EH (cell line): ENCODE measurements at places on chromosomes 7 and 10.
A peak's percentile ranks its signal among the peaks of the same experiment; 100 is the strongest.

DNA sequence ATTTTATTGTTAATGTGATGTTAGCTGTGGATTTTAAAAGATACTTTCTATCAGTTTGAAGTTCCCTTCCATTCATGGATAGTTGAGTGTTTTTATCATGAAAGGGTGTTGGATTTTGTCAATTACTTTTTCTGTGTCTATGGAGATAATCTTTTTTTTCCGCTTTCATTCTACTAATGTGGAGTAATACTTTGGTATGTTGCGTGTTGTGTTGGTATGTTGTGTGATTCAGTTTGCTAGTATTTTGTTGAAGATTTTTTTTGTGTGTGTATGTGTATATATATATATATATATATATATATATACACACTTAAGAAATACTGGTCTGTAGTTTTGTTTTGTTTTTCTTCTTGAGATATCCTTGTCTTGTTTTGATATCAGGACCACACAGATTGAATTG, 100.3 kb downstream of the CCSER2 start:
- DNase-seq: peak; percentile 22

DNA sequence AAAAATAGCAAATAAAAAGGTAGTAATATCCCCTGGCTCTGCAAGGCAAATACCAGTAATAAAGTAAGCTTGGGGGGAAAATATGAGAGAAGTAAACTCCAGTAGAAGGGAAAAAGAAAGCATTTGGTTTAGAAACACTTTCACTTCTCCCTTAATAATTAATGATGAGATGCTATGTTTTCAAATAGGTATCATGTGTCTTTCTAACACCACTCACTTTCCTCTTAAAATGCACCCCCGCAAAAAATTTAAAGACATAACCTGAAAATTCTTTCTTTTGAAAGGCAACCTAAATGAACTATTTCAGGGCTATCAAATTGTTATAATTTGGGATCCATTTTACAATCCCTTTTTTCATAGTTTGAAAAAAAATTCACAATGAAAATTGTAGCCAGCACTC, 240.3 kb downstream of the SNX10 start:
- no peak for DNase-seq

GRCh38 chr10:70084189-70084588, 31.5 kb downstream of the MACROH2A2 start:
- DNase-seq: no peak

GRCh38 chr10:95250856-95251255, 39.9 kb downstream of the PDLIM1 start:
- DNase-seq: no peak

DNA sequence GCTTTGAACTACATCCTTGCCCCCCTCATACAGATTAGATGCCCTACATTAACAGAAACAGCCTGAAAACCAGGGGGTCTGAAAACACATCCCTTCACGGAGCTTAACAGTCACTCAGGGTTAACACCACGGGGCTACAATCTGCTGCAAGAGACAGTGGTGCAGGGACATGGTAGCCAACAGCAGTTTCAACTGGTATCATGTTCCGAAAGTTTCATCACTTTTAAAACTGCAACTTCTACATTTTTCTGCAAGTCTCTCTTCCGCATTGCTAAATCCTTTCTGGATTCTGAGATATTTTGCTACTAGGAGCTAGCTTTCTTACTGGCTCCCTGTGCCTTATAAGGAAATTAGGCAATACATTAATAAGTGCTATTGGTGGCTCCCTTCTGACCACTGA, 92.6 kb downstream of the JAZF1 start:
- no peak for DNase-seq

- no peak for DNase-seq
These were observed 234.6 kb upstream of the MKI67 start for GRCh38 chr10:128360783-128361182.

DNA sequence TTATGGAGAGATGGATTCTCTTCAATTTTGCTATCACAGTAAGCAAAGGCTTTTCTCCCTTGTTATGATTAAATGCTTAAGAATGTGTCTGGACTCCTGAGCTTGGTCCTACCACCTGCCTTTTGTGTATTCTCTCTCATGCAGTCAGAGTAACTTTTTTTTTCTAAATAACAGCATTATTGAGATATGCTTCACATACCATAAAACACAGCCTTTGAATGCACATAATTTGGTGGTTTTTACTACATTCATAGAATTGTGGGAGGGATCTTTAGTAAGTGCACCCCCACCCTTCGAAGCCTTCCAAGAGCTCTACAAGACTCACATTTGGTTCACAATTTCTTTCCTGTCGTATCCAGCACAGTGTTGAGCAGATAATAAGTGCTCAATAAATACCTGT, 175.5 kb downstream of the ADAM12 start:
- no peak for DNase-seq

DNA sequence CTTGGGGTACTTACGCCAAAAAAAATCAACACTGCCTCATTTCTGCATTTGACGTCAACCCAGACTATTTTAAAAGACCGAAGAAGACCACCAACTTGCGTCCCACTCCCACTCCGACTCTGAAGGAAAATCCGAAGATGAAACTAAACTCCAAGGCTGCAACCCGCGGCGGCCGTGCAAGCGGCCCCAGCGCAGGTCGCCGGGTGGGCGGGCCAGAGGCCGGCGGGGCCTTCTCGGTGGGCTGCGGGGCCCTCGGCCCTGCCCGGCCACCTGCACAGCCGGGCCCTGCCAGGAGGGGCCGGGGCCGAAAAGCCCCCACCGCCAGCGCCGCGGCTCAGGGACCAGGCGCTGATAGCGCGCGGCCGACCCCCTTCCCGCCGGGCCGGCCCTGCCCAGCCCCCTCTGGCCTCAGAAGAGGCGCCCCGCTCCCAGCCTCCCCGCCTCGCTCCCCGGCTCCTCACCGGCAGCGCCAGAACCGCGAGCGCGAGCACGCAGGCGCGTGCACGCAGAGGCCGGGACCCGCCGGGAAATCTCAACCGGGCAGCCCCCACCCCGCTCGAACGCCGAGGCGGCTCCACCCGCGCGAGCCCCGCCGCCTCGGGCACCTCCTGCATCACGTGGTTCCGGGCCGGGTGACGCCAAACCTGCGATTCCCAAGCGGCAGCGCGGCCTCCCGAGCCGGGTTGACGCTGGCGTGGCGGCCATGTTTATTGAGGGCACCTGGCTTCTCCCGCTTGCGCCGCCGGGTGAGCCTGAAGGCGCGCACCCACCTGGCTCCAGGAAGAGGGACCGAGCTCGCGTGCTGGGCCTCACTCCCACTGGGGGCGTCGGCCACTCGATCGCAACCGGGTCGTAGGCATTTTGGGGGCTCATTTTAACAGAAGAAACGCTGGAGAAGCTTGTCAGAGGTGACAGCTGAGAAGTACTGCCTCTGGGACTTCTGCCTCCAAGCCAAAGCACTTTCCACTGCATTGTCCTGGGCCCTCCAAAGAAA, at the start of gene C7orf25:
TSS of gene C7orf25 (minus strand) at position 617 of the 994 bp plus-strand sequence. CDS start 1,170 bp downstream, outside the sequence.
- DNase-seq: peak; percentile 90

DNA sequence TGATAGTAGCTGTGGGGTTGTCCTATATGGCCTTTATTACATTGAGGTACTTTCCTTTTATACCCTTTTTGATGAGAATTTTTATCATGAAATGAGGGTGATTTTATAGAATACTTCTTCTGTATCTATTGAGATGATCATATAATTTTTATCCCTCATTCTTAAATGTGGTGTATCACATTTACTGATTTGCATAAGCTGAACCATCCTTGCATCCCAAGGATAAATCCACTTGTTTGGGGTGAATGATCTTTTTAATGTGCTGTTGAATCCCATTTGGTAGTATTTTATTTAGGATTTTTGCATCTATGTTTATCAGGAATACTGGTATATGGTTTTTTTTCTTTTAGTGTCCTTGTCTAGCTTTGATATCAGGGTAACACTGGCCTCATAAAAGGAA, 84.5 kb upstream of the IL6 start:
- no peak for DNase-seq

GRCh38 chr7:24877790-24878311, 102.1 kb downstream of the OSBPL3 start:
- no peak for DNase-seq

DNA sequence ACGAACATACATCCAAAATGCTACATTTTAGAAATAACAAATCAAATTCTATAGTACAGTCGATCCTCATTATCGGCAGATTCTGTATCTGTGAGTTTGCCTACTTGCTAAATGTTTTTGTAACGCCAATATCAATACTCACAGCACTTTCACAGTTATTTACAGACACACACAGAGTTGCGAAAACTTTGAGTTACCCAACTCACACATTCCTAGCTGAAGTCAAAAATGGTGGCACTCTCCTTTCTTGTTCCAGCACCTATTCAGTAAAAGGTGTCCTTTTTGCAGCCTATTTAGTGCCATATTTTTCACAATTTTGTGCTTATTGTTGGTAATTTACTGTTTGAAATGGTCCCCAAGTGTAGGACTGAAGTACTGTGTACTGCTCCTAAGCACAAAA, 161.7 kb downstream of the AKR1D1 start:
- no peak for DNase-seq

- peak; percentile 33 for DNase-seq
These were observed 139.5 kb upstream of the FERD3L start for GRCh38 chr7:19284596-19285300.

GRCh38 chr7:154929006-154929726, 73.8 kb downstream of the PAXIP1 start:
- DNase-seq: no peak

DNA sequence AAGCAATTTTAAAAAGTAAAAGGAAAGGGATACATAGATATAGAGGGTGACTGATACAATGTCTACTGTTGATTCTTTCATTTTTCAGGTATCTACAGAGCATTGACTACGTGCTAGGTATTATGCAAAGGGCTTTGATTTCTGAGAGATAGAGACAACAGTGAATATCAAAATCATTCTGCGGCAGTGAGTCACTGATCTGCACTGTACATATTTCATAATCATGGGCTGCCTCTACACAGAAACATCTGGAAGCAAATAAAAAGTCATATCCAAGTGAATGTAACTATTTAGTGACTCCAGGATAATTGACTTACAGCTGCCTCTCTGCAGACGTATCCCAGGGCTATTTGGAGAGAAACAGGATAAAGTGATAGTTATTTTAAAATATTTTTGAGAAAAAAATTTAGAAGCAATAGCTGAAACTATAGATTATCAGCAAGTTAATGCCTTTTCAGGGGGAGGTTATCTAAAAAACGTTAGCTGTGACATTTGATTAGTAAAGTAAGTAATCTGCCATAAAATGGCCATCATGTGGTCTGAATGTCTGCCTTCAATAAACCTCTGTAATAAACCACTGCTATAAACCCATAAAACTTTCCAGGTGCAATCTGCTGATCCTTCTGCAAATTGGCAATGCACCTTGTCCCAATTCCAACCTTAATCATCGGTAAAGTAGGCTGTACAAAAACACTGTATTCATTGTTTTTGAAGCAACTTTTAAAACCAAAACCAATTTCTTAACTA, 43.7 kb downstream of the CPXM2 start:
- peak; percentile 41 for DNase-seq

GRCh38 chr7:2567679-2568278, 9.0 kb downstream of the IQCE start:
- DNase-seq: peak; percentile 53

- peak; percentile 97 for DNase-seq
These were observed at the start of the genes ATP5F1C and KIN for GRCh38 chr10:7787857-7788638. Gene ATP5F1C (plus strand): TSS chr10:7788177. CDS start chr10:7788208, 31 bp downstream. Gene KIN (minus strand): TSS chr10:7787993. CDS start chr10:7787933, 60 bp downstream.

- no peak for DNase-seq
These were observed 20.4 kb downstream of the JCAD start for GRCh38 chr10:30038781-30039536.

GRCh38 chr10:118118716-118119115, 72.0 kb upstream of the RAB11FIP2 start:
- DNase-seq: no peak

DNA sequence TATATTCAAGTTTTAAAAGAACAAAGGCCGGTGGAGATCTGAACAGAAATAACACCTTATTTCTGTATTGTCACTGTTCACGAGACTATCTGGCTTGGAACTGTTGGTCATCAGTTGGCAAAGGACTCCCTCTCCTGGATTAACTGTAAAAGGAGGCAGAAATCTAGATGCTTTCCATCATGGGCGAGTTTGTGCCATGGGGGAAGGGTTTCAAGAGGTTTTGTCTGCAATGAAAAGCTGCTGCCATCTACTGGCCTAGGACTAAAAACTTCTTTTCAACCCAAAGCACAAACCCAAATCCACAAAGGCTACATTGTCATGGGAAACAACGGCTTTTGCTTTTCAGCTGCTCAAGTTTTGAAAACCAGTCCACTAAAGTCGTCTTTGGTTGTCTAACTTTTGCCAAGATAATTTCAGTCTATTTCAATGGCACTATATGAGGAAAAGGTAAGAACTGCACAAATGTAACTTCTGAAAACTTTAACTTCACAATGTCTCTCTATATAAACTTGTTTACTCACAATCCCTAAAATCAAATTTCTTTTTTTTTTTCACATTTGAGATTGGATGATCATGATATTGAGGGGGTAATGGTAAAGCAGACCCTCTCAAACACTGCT, 196.8 kb downstream of the SKAP2 start:
- DNase-seq: peak; percentile 91

- DNase-seq: peak; percentile 24
These were observed 12.1 kb upstream of the STK17A start for GRCh38 chr7:43570688-43571365.

DNA sequence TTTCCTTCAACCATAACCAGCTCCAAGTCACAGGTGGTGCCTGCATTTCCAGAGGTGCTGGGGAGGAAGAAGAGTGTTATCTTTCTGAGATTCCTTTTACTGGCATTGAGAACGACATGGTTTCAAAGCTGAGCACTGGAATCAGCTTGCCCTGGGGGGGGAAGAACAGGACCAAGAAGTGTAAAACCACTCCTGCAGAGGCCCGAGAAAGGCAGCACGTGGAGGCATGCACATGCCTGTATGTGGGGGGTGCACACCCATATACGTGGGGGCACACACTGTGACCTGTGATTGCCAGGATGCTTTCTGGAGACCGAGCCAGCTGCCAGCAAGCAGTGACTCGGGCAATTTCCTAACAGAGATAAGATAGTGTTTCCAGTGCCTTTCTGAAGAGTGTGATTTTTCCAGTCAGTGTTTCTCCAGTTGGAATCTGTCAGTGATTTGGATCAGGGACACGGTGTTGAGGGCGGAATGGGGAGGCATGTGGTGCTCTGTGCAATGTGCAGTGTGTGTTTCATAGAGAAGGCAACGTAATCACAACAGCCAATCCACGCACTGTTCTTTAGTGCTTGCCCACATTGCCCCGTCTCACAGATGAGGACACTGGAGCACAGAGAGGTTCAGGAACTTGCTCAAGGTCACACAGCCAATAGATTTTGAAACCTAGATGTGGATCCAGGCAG, 4.2 kb downstream of the LRRC27 start:
- no peak for DNase-seq

DNA sequence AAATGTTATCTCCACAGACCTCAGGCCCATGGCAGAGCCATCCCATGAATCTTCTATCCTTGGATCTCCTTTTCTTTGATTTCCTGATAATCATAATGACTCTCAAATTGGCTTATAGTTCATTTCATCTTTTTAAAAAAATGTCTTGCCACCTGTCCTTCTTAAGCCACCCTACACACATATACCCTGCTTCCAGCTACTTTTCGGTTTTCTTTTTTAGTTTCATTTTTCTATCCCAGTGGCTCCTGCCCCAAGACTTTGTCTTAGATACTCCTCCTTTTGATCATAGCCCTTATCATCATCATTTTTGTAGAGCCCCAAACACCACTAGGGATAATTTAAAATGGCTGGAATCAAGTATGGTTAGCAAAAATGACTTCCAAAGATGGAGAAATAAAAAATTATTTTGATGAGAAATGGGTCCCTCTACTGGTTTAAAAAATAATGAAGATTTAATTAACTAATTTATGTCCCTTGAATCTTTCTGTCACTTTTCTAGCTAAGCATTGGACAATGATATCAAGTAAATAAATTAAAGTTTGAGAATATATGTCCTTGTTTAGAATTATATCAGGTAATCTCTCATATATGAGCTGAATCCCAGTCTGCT, 277.3 kb upstream of the SEMA3D start:
- DNase-seq: peak; percentile 14

GRCh38 chr10:10779511-10779910, 238.2 kb upstream of the CELF2 start:
- DNase-seq: no peak
